T-helper 1 cell (primary cell): ENCODE measurements at places on chromosomes 4 and X.

DNA sequence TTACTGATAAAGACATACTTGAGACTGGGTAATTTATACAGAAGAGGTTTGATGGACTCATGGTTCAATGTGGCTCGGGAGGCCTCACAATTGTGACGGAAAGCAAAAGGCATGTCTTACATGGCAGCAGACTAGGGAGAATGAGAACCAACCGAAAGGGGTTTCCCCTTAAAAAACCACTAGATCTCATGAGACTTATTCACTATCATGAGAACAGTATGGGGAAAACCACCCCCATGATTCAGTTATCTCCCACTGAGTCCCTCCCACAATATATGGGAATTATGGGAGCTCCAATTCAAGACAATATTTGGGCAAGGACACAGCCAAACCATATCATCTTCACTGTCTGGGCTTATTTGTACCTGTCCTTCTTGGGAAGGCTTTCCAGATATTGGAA lies 22.8 kb upstream of the MUC7 start:
- no peak for DNase-seq

DNA sequence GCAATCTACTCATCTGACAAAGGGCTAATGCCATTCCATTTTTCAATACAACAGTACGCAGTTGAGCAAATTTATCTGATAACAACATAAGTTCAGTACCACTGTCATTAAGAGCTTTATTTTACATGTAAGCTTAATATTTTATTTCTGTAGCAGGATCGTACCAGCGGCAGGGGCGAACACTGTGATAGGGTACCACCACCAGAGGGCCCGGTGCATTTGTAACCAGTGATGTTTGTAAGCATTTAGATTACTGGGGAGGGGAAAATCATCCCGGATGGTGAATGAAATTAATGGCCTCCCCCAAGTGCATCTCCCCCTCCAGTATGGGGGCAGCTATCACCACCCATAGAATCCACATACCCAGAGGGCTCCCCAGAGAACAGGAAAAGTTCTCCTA lies 179.0 kb downstream of the ADGRA3 start:
- no peak for DNase-seq

- no peak for DNase-seq
Measured at GRCh38 chrX:26511589-26512363, 295.8 kb downstream of the MAGEB5 start.

- DNase-seq: no peak
Measured at GRCh38 chr4:65120287-65120686, 550.0 kb downstream of the EPHA5 start.

DNA sequence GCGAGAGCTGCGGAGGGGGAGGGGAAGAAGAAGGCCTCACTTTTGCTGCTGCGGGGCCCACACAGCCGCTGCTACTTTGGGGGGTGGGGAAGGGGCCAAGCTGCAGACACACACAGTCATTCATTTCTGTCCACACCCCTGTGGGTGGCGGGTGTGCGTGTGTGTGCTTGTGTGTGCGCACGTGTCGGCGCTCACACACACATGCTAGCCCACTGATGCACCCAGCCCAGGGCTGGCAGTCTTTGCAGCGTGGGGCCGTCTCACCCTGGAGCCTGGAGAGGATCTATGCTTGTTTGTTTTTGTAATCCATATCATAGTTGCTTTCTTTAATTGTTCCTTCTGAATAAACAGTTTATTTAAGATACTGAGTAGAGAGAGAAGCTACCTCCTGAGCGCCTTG lies 4.0 kb downstream of the DUSP9 start:
- no peak for DNase-seq

GRCh38 chr4:182137343-182137742 lies 105.9 kb upstream of the TENM3 start:
- DNase-seq: no peak

DNA sequence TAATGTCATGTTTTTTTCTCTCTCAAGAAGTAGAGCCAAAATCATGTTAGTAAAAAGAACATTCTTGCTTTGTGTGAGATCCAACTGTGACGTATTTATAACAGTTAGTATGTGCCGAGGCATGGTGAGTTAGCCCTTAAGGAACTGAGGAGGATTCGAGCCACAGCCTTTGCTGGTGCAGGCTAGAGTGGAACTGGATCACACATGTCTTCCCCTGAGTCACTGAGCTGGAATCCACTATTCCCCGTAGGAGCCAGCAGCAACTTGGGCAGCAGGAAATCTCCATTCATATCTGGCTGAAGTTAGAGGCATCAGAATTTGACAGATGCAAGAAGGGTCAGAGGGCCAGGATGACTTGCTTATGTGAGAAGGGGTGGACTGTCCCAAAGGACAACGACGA lies 144.6 kb upstream of the KIT start:
- no peak for DNase-seq

DNA sequence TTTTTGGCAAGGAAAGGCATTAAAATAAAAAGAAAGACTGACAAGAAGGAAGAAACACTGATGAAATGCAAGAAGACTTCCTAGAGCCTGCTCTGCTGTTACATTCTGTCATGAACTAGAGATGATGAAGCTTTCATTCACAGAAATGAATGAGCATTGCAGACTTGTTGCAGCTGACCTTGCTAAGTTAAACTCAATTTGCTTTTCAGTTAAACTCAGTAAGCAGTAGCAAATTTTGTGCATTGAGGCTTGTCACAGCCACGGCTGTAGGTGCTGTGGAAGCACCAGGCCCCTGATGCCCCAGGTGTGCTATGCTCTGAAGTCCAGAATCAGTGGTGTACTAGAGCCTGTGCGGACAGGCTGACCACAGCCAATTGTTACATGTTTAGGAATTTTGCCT lies 39.6 kb upstream of the LSM6 start:
- no peak for DNase-seq

DNA sequence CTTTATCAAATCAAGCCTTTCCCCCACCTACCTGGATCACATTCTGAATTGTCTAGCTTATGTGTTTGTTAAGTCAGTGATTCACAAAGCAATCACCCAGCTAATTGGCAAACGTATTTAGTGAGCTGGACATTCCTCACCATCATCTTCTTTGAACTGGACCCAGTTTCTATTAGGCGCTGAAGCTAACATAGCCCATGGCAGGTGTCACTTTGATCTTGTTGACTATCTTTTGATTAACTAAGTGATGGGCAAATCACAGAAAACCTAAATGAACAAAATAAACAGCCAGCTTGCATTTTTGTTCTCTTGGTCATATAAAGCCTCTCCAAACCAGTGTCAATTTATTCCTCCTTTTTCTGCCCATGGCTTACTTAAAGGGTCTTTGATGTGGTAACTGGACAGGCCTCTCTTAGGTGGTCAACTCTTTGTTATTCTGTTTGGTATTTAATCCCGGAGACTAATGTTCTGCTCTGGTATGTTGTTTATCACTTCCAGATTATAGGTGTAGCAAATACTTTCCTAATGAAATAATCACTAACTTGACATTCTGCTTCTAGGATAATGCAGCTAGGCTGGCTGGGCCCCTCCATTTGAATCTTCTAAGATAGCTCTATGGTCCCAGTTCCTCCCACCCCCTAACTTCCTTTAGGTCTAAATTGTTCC lies 105.3 kb upstream of the SMIM10 start:
- DNase-seq: no peak

GRCh38 chr4:113146876-113147358 lies 97.5 kb downstream of the ANK2 start:
- DNase-seq: peak; percentile 28

DNA sequence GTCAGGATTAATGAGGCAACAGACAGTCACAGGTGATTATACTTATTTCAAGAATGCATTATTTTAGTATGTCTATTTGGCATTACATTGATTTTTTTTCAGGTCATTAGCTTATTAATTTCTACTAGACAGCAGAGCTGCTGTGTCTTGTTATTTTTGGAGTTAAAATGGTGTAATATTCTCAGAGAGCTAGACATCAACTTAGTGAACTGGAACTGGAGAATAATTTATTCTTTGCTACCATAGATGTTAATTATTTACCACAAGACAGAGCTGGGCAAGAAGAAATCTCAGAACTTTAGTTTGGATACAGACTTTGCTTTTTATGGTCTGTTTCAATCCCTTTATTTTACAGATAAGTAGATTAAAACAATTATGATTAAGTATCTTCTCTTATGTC lies 10.2 kb upstream of the HPGD start:
- no peak for DNase-seq

- peak; percentile 32 for DNase-seq
Measured at GRCh38 chrX:51336584-51336983, 4.0 kb downstream of the NUDT10 start.

GRCh38 chr4:130573742-130574141 lies 1477.8 kb downstream of the C4orf33 start:
- no peak for DNase-seq

GRCh38 chr4:88879991-88880390 lies 177.0 kb downstream of the FAM13A start:
- no peak for DNase-seq

DNA sequence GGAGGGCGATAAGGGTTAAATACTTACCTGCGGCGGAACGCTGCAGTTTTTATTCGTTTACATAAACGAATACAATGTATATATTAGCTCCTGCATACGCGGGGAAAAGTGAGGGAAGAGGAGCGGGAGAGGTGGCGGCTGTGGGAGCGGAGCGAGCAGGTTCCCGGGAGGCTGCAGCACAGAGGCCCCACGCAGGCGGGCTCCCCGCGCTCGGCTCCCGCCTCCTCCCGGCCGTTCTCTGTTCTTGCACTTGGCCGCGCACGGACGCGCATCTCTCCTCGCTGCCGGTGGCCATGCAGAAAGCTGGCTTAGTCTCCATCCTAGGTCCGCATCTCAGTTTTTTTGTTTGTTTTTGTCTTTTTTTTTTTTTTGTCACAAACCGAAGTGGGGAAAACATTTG lies 340.4 kb upstream of the FAT1 start:
- no peak for DNase-seq

GRCh38 chr4:37243051-37243450 lies 1.5 kb upstream of the NWD2 start:
- no peak for DNase-seq

- DNase-seq: no peak
Measured at GRCh38 chr4:70619288-70619687, 9.3 kb upstream of the ENAM start.

DNA sequence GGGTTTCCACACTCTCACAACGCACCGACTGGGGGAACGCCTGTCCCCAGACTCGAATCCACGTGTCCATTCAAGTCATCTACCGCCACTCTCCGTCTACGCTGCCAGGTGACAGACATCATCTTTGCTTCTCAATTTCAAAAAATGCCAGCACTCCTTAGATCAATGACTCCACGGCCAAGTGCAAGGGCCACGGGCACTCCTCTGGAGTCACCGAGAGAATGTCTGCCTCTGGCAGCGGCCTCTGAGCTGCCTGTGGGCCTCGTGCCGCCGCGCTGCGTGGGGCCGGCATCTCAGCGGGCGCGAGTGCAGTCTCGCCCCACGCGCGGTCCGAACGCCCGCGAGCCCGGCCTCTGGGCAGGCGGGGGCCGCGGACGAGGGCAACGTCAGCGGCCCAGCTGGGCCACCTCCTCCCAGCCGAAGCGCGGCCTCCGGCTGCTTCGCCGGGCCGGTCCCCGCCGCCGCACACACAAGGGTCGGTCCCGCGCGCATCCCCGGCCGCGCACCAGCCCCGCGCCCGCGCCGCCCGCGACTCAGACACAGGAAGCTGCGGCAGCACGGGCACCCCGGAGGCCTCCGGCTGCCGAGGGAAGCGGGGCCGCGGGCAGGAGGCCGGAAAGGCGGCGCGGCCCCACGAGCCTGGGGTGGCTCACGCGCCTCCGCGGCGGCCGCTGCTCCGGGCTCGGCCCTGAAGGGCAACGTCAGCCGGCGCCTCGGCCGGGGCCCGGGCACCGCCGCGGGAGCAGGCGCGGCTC lies 450 bp downstream of the ACSL1 start:
- peak; percentile 50 for DNase-seq

DNA sequence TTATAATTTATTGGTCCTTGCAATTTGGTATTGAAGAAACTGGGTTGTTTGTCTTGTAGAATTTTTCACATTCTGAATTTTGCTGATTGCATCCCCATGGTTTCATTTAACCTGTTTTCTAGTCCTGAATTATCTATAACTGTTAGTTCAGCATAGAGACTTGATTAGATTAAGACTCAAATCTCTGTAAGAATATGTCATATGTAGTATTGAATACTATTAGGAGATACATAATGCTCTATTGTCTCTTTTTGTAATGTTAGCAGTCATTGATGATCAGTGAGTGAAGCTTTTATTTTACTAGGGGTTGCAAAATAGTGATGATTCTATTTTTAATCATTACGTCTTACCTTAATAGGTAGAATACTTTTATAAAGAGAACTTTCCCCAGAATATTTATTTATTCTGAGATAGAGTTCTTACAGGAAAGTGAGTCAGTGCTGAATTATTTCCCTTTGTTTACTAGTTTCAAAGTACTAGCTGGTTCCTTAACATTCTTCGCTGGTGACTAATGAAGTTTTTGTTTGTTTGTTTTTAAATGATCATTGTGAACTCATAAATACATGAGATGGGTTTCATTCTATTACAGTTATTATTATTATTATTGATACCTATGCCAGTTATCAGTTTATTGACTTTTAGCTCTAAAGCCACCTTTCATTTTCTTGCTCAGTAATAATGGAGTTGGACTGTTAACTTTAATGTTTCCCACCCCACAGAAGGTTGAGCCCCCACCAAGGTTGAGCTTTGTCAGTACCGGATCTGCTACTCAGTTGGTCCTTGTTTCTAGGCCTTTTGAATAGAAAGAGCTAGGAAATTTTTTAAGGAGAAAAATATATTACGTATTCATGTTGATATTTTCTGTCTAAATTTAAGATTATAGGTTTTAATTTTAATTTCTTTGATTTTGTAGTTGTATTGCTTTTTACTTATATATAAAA lies 102.3 kb downstream of the LARP1B start:
- DNase-seq: no peak

DNA sequence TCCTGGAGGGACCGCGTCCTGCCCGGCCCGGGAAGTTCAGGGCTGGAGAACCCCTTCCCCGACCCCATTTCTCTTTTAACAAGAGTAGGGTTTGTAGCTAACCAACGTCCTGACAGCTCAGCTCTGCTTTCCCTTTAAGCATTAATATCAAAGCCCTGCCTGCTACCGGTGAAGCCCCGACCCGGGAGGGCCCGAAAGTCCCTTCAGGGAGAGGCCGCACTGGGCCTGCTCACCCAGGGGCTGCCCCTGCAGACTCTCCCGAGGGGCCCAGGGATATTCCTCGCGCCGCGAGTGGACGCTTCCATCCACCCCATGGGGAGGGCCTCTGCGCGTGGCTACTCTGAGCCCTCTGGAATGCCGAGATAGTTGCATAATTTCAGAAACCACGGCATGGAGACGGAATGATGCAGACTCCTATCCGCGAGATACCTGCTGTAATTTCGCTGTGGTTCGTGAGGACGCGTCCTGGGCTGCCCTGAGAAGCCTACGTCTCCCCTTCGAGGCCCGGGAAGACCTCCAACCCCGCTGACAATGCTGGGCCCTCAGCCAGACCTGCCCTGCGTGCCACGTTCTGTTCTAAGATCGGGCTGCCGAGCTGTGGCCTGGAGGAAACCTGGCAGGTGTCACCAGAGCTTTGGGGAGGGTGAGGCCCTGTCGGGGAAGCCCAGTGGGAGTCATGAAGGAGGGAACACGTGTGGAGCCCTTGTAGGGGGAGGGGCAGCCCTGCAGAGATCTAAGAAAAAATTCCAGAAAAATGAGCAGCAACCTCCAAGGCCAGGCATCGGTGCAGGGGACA lies 999 bp upstream of the CTBP1 start:
- no peak for DNase-seq
